AG09309 (cell line): ENCODE measurements at places on chromosomes 7 and 10.

DNA sequence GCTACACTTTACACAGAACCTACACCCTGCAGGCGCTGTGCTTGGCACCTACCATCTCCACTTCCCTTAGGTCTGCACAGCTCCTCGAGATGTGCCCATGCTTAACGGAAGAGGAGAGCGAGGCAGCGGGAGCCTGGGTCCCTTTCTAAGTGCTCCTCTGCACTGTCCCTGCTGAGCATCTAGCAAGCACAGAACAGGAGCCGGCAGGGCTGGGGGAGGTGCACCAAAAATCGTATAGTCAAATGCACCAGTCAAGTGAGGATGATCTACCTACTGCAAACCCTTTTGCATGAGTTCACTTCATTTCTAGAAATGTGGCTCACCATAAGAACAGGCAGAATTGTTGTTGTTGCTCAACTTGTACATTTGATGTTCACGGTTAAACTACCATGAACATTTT is 267.7 kb downstream of the TNS3 start:
- DNase-seq, result no peak

- no peak for DNase-seq
Observed at GRCh38 chr10:103734731-103735130, 120.6 kb downstream of the SH3PXD2A start.

DNA sequence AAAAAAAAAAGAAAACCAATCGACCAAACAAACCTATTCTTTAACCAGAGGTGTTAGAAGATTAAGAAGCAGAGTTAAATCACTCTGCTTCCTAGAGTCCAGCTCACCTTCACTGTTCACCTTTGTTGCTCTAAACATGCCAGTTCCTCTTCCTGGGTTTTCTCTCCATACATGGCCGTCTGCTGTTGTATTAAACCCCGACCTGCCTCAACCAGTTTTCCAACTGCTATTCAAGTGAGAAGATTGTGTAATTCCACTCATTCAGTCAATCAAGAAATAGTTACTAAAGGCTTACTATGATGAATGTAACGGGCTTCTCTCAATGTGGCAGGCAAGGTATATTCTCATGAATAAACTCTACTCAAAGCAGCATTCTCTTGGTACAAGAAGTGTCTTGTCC is 8.8 kb downstream of the AASS start:
- DNase-seq, result no peak

- no peak for DNase-seq
Observed at GRCh38 chr7:130272381-130273080, 5.9 kb downstream of the CPA2 start.

DNA sequence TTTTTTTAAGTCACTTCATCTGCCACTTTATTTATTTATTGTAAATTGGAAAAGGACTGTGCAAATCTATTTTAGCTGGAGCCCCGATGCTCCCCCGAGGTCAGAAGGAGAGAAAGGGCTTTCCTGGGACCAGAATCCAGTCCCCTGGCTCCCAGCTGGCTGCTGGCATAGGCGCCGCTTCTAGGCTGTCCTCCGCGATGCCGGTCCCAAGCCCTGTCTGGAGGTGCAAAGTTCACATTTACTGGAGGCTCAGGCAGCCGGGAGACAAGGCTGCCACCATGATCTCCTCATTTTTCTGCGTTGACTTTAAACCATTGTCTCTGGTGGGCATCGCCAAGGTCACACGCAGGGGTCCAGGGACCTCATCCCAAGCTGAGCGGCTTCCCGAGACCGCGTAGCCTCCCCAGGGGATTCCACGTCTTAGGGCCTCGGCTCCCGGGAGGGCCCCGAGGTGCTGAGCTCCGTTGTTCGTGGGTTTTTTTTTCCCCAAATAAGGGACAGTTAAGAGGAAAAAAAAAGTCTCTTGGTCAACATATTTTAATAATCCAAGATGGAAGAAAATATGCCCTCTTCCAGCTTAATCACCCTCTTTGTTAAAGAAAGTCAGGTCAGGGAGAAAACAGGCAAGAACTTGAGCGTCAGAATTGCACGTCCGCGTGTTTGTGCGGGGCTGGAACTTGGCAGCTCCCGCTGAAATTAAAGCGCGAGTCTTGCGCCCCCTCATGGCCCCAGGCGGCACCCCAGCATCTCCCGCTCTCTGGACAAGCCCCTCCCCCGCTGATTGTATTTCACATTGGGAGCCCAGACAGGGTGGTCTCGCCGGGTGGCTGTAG is 11.9 kb downstream of the RGR start:
- DNase-seq, result no peak

GRCh38 chr10:45439873-45440272 is 65.9 kb downstream of the ALOX5 start:
- no peak for DNase-seq

DNA sequence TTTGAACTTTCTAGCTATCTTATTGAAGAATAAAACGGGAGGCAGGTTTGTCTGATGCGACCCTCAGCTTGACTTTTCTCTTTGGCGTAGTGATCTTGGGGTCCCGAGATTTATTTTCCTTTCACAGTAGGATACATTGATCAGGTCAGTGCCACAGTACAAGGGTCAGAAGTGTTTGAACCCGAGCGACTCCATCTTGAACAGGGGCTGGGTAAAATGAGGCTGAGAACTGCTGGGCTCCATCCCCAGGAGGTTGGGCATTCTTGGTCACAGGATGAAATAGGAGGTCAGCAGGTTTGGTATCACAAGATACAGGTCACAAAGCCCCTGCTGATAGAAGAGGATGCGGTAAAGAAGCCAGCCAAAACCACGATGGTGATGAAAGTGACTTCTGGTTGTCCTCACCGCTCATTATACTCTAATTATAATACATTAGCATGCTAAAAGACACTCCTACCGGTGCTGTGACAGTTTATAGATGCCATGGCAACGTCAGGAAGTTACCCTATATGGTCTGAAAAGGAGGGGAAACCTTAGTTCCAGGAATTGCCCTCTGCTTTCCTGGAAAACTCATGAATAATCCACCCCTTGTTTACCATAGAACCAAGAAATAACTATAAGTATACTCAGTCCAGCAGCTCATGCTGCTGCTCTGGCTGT is 3.0 kb upstream of the TECPR1 start:
- DNase-seq, result no peak

DNA sequence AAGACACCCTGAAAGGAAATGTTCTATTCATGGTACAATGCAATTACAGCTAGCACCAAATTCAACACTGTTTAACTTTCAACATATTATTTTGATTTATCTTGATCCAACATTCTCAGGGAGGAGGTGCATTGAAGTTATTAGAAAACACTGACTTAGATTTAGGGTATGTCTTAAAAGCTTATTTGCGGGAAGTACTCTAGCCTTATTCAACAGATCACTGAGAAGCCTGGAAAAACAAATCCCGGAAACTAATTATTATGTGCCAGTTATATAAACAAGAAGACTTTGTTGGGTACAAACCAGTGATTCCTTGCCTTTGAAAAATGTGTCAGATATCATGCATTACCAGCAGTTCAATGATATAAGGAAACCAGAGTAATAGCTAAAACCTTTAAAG is 160.1 kb downstream of the CFTR start:
- no peak for DNase-seq

DNA sequence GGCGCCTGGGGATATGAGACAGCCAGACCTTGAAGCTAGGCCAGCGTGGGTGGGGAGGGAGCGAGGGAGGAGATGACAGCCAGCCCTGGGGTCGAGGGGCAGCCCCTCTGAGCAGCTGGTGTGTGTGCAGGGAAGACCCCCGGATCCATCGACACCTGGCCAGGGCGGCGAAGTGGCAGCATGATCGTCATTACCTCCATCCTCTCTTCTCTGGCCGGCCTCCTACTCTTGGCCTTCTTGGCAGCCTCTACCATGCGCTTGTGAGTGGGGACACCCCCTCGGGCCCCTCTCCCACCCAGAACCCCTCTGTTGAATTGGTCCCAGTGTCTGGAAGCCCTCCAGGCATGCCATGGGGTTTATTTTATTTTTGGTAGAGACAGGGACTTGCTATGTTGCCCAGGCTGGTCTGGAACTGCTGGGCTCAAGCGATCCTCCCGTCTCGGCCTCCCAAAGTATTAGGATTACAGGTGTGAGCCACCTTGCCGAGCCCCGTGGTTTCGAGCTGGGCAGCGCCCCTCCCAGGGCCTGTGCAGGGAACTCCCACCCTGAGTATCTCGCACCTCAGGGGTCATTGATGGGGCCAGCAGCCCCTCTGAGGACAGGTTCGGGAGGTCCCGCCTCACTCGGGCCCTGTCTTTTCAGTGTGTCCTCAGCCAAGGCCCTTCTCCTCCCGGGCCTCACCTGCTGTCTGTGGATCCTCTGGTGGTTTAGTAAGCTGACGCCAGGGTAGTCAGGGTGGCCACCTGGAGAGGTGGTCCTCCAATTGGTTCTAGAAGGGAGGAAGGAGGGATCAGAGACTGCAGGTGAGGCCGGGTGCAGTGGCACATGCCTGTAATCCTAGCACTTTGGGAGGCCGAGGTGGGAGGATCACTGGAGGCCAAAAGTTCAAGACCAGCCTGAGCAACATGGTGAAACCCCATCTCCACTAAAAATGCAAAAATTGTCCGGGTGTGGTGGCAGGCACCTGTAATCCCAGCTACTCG is 3.8 kb downstream of the UPK3B start:
- DNase-seq, result no peak

GRCh38 chr10:118993214-118993613 is 36.3 kb upstream of the NANOS1 start:
- no peak for DNase-seq

DNA sequence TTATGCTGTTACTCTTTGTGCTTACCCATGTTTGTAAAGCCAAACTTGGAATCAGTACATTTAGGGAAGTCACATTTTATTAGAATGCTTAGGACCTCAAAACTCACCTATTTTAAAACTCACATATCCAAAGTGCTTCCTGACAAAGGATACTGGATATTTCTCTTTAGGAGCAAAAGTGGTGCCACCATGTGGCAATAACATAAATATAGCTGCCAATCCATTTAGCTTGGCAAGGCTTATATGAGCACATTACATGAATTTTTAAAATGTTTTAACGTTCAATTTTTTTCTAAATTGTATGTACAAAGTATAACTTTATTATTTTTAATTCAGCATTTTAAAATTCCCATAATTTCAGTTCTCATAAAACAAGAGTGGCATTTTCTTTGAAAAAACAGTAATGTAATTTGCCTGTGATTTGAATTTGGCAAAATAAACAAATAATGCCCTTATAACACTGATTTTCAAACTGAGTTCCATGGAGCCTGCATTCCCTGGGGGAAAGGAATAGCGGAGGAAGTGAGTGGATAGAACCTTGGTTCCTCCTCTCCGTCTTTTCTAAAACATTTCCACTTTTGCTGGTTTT is 75.4 kb downstream of the HDAC9 start:
- DNase-seq, result peak; percentile 29

GRCh38 chr10:132395704-132396493 is 1.1 kb upstream of the PWWP2B start:
- DNase-seq, result no peak

- DNase-seq, result no peak
Observed at GRCh38 chr10:53430974-53431373, 658.4 kb upstream of the MBL2 start.

DNA sequence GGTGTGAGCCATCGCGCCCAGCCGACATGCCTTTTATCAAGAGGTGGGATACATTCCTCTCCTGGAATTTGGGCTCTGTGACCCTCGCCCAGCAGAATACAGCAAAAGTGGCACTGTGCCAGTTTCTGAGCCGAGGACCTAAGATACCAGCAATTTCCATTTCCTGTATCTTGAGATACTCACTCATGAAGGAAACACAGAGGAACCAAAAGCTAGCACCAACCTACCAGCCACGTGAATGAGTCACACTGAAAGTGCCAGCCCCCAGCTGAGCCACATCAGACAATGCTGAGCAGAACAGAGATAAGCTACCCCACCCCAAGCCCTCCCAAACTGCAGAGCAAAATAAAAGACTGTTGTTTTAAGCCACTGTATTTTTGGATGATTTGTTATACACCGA is 56.3 kb downstream of the CACUL1 start:
- DNase-seq, result no peak

DNA sequence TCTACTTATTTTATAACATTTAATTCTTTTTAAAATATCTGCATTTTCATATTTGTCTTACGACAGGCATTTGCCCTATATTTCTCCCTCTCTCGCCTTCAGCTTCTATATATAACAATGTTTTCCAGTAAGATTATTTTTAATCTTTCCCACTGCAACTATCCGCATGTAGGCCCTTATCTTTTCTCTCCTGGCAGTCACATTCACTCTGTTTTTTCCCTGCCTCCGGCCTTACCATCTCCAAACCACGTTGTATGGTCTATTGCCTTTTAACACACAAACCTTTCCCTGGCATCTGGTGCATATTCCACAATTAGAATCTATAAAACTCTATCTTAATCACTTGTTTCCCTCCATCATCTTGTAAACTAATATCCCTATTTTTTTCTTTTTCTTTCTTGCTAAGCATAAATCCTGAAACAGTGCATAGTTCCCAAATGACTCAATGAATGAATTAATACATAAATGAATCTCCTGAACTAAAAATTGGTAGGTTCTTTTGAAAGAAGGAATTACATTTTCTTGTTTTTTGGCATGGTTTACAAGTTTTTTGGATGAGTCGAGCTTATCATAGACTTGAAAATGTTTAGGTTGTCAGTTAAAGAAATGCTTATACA is 173.2 kb downstream of the SEMA3A start:
- no peak for DNase-seq

GRCh38 chr7:21064698-21065648 is 278.3 kb upstream of the SP8 start:
- DNase-seq, result no peak

DNA sequence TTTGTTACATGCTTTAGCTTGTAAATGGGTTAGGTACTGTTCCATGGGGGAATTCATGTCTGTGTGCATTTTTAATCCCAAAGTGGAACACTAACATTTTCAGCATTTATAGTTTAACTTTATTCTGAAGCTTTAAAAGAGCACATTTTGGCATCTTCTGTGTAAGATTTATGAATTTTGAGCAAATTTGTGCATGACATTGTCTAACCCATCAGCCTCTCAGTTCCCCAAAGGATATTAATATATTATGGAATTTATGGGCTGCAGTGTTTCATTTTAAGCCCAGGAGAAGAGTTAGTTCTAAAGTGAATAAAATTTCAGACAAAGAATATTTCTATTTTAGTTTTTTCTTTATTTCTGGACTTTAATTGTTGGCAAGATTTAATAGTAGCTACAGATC is 421.4 kb downstream of the PLXDC2 start:
- DNase-seq, result no peak

- no peak for DNase-seq
Observed at GRCh38 chr7:7851381-7851780, 117.2 kb upstream of the GLCCI1 start.
